Bronchus fibroblast of lung (primary cell): ENCODE measurements at places on chromosomes 4 and X. TPM values are rescaled to one million over a fixed set of nuclear protein-coding genes. Genes with fewer than 3 reads are reported as not detected.

QRFPR gene
- under 0.01 TPM in 2 replicates for total RNA-seq

ITM2A gene
- under 0.01 and 0.50 TPM in 2 replicates for total RNA-seq

TMEM35A gene
- 5.5 and 6.1 TPM in 2 replicates for total RNA-seq

NPY1R gene
- total RNA-seq: not detected in 2 replicates

ELF4 gene
- total RNA-seq: 17.5 and 17.8 TPM in 2 replicates
